ENCODE measurements at places on chromosomes 6 and 20. TPM values are rescaled to one million over a fixed set of nuclear protein-coding genes. Genes with fewer than 3 reads are reported as not detected.

Gene TFAP2C
- polyA plus RNA-seq = 6.1 TPM

GRCh38 chr6:71900642-71901041 lies 14.3 kb downstream of the RIMS1 start:
- no peak for DNase-seq

DNA sequence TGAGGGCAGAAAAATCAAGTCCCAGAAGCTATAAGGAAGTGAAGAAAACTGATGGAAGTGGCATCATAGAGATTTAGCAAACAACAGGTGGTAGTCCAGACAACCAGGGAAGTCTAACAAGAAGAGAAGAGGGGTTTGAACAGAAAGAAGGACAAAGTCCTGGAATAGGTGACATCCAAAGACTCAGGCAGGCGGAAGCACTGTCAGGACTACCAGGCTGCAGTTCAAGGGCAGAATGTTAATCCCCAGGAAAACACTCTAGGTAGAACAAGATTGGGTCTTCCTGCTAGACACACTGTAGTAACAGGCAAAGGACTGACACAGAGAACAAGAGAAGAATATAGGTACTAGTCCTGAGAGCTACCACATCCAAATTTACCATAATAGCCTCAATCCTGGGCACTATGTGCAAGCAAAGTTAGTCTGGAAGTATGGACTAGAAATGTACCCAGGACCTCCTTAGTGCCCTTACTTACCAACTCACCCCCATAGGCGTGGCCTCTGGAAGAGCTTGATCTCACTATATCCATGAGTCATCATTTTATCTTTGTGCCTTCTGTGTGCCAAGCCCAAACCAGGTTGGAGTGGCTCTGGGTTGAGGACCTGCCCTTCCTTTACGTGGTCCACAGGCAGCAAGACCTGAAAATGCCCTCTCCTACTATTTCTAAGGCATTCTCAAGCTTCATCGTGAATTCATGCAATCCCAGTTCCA lies 2.2 kb upstream of the EPB41L2 start:
- no peak for DNase-seq

GRCh38 chr6:167828325-167828956 lies 1.7 kb downstream of the AFDN start:
- no peak for DNase-seq

- DNase-seq = peak; percentile 48
Observed at GRCh38 chr6:40894962-40895799, 143.8 kb downstream of the UNC5CL start.

DNA sequence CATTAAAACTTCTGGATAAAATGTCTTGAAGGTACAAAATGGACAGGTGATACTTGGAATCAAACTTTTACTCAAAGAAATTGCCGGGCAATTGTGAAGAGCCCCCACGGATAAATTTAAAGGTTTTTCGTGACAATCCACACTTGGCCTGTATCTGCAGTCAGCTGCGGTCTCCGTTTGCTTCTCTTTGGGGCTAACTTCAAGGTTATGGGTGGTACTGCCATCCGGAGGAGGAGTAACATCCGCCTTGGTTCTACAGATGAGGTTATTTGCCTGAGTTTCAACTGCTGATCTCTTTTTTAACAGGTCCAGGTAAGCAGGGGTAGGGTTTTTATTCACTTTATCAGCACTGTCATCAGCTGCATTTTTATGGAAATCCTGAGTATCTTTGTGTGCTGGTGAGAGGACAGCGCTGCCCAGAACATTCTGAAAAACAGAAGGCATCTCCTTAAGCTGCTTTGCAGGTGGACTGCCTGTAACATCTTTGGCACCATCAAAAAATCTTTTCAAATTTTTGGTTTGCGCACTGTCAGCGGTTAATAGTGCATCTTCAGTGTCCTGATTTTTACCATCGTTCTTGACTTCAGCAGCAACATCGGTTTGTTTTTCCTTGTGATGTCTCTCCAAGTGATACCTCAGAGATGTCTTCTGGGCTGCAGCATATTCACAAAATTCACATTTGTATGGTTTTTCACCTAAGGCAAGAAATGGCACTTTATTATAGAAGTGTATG lies 16.9 kb downstream of the ZNF217 start:
- DNase-seq = no peak

GRCh38 chr6:71031912-71032311 lies 75.1 kb upstream of the B3GAT2 start:
- DNase-seq = no peak

GRCh38 chr6:156839591-156840001 lies 62.4 kb downstream of the ARID1B start:
- peak; percentile 28 for DNase-seq

Gene SYCP2L
- polyA plus RNA-seq = 2.1 TPM

All from muscle of leg (tissue), 16 donors.